ENCODE measurements at places on chromosomes 11 and 22. TPM values are rescaled to one million over a fixed set of nuclear protein-coding genes. Genes with fewer than 3 reads are reported as not detected.

The SCN4B gene
- total RNA-seq = not detected

The ANGPTL5 gene
- not detected for total RNA-seq

DNA sequence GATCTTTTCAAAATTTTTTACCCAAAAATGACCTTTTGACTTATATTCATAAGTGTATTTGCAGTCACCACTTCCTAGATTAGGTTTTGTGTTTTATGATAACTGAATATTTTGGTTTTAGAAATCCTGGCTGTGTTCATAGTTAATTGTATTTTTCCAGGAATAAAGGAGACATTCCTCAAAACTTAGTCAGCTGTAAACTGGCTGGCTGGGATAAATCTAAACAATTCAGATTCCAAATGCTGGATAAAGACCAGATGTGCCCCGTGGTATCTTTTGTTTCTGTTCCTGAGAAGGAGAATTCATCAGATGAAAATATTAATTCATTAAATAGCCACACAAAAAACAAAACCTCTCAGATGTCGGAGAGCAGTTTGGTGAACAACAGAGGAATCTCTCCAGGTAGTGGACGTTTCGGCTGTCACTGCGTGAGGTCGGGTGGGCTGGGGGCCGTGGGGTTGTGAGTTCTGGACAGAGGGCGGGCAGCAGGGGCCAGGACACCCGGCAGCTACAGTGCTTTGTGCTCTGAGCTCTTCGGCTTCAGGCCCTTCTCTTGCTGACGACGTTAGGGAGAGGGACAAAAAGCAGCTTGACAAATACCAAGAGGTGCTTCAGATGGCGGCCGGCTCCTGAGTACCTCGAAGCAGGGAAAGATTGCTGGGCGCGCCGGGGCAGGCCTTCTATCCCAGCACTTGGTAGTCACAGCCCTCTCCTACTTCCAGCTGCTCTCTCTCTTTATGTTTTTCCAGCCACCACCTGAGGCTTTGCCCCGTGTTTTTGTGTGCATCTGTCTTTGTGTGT, 24.6 kb downstream of the MOV10L1 start:
- H3K36me3 ChIP-seq = no peaks in the 10 kb centered on the region
- no peak overlapping the region for H3K27ac ChIP-seq
- no peaks in the 10 kb centered on the region for H3K4me1 ChIP-seq
- no peak for DNase-seq
- H3K27me3 ChIP-seq = peaks cover 16% of the 10 kb centered on the region

DNA sequence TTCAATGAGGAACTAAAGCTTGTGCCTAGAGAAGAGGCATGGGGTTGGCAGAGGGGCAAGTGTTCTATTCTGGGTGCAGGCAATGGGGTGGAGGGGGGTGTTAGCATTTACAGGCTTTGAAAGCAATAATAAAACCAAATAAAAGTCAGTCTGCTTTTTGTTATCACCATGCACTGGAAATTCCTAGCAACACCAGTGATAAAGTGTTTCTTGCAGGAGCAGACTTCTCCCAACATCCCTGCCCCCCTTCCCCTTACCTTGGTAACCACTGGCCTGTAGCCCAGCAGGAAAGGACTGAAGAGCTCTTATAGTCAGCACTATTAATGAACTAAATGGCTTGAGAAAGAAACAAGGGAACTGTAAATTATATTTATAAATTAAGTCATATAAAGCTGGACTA, 65.2 kb upstream of the SESN3 start:
- peaks cover 44% of the 10 kb centered on the region for H3K4me1 ChIP-seq
- DNase-seq = peak; percentile 25
- H3K36me3 ChIP-seq = no peaks in the 10 kb centered on the region
- H3K27ac ChIP-seq = peak overlapping the region; percentile 81
- no peaks in the 10 kb centered on the region for H3K27me3 ChIP-seq
- peak overlapping the region; percentile 53 for H3K4me3 ChIP-seq

DNA sequence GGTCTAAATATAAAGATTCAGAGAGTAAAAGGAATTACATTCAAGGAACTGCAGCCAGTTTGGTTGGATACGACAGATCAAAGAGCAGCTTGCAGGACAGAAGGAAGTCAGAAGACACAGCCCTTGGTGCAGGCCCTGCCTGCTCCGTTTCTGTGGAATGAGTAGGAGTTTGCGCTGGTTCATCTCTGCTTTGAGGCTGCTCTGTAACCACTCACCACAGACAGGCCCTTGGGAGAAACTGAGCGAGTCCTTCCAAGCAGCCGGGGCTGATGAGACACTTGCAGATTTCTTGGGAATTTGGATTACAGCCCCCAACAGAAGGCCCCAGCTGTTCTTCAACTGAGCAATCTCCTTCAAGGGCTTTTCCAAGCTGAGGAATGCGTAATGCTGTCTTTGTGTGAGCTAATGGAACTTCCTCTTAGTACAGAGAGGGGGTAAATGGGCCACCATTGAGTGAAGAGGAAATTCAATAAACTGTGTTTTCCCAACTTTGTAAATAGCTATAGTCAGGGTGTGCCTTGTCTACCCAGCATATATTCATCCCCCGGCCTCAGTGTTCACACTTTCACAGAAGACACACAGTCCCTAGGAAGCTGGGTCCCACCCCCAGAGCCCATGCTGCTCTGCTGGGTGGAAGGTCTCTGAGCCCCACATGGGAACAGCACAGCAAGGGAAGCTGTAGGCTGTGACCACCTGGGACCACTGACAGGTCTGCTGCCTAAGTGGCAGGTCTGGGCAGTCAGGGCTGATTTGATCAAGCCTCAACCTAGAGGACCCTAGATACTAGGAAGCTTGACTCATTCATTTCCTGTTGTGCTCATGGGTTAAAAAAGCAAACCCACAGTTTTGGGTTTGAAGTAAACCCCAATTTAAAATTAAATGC, 16.6 kb downstream of the IL10RA start:
- peak; percentile 52 for DNase-seq
- H3K4me3 ChIP-seq = no peak overlapping the region
- H3K4me1 ChIP-seq = peaks cover 76% of the 10 kb centered on the region
- H3K36me3 ChIP-seq = peaks cover 34% of the 10 kb centered on the region
- no peaks in the 10 kb centered on the region for H3K27me3 ChIP-seq

GRCh38 chr22:28983190-28983589, 78.4 kb downstream of the C22orf31 start:
- no peak overlapping the region for H3K4me3 ChIP-seq
- no peak for DNase-seq
- no peaks in the 10 kb centered on the region for H3K27me3 ChIP-seq

Data from B cell (primary cell).